NCI-H2227 treated with DMSO at 0.1 percent for 48 hours (cell line): ENCODE measurements at places on chromosomes 4 and X.

GRCh38 chr4:120355881-120356280 is 289.2 kb upstream of the MAD2L1 start:
- DNase-seq: no peak

DNA sequence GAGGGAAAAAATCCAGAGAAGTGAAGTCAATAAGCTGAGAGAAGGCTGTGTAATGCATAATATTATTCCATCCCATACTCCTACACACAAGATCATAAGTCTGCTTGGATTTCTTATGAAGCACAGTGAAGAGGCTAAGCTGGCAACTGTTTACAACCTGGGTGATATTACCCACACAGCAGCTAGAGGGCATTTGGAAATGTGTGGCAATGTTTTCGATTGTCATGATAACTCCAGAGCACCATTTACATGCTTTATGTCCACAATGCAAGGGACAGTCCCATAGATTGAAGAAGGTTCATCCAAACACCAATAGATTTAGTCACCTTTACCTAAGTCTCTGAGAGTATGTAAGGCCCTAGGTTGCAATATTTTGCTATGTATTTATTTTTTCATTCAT is 412.2 kb downstream of the PPP3CA start:
- DNase-seq: no peak

DNA sequence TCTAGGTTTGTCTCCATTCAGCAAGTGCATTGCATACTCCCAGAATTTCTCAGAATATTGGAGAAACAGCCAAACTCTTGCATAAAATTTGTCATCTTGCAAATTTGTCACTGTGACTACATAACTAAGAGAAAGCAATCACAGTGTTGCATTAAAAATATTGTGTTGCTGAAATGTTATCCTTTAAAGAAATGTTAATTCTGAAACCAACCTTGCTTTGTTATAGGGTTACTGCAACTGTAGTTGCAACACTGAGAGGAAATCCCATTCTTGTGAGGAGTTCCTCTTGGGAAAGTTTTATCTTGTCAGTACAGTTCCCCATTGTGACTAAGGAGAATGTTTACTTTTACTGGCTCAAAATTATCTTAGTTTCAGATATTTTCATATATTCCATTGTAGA is 20.9 kb downstream of the CYBB start:
- DNase-seq: no peak

DNA sequence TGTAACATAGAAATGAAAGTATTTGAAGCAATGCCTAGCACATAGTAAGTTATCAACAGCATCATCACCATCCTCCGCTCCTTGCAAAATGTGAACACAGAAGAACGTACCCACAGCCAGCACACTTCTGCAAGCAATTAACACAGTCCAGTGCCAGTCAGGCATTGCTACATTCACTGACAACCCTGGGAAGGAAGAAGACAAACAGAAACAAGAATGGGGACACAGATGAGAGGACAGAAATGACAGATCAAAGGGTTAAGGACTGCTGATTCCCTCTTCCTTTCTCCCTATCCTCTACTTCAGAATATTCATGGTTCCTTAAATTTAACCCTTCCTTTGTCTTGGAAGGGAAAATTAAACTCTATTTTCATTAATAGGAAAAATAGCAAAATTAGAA is 53.1 kb downstream of the CHM start:
- DNase-seq: no peak

DNA sequence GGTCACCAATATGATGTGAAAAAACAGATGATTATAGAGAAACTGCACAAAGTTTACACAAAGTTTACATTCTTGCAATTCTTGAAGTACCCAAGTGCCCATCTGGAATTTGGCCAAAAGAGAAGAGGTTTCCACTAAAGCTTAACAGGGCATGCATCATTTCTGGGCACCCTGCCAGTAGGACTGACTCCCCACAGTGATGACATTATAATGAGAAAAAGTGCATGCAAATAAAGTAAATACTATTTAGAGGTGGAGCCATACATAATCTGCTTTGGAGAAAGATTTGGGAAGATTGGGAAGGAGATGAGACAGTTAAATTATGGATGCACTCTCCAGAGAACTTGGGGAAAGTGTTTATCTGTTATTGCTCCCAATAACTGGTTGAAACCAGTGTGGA is 93.7 kb upstream of the TRPC3 start:
- DNase-seq: no peak

DNA sequence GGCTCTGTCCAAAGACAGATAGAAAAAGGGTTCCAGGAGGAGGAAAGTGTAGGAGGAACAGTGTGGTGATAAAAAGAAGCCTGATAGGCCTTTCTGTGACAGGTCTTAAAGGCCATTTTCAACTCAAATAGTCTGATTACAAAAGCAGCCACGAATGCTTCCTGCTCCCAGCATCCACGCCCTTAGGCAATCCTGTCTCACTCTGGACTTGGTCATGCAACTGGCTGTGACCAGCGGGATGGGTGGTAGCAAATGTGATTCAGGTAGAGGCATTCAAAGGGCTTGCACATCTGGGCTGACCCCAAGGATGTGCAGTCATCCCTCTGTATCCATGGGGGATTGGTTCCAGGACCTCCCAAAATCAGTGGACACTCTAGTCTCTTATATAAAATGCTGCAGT is 14.4 kb upstream of the SEPSECS start:
- no peak for DNase-seq

DNA sequence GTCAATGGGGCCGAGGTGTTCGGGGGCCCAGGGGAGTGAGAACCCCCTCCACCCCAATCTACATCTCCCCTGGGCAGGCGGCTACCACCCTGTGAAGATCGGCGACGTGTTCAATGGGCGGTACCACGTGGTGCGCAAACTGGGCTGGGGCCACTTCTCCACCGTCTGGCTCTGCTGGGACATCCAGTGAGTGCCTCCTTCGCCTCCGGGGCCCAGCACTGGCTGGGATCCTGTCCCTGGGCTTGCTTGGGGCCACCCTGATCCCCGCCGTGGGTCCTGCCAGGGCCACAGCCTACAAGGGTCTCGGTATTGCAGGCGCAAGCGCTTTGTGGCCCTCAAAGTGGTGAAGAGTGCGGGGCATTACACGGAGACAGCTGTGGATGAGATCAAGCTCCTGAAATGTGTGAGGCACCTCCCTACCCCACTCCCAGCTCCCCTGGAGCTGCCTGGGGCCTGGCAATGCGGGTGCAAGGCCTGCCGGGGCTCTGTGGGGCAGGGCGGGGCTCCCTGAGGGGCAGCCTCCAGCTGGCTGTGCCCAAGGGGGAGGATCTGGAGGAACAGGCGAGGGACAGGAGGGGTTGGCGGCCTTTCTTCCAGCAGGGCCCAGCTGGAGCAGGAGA is 697 bp downstream of the SRPK3 start:
- no peak for DNase-seq

DNA sequence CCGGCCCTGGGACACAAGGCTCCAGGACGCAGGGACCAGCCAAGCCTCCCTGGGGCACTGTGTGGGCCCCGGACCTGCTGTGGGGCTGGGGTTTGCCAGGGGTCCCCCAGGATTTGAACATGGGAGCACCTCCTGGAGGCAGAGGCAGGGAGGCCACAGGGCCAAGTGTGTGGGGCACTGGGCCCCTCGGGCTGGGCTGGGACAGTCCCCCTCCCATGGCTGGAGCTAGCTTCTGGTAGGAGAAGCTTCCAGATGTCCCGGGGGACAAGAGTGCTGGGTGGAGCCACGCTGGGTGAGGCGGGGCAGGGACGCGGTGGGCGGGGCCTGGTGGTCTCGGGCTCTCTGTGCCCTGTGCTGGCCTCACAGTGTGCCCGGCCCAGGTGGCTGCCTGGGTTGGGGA is 18.6 kb downstream of the FGFRL1 start:
- no peak for DNase-seq

GRCh38 chrX:140510895-140511295 is 6.0 kb upstream of the SOX3 start:
- DNase-seq: no peak

GRCh38 chr4:98838977-98839618 is 89.8 kb downstream of the EIF4E start:
- no peak for DNase-seq

DNA sequence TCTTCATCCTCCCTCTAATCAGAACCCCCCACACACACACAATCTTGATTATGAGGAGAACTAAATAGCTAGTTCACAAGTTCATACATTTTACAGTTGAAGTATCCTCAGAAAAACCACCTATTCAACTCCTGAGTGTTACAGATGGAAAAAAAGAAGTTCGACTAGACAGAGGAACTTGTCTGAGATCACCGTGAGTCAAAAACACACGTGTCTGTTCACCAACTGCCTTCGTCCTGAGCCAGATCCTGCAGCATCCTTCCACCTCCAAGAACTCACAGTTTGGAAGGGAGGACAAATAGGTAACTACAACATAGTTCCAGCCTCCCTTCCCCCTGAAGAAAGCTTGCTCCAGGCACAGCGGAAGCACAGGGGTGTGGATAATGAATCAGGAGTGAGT is 19.0 kb upstream of the IRAK1 start:
- no peak for DNase-seq

GRCh38 chr4:57091657-57092162 is 18.5 kb downstream of the IGFBP7 start:
- DNase-seq: no peak

- DNase-seq: no peak
These were observed 1479.5 kb downstream of the PCDH7 start for GRCh38 chr4:32199639-32200038.

- no peak for DNase-seq
These were observed 236.9 kb downstream of the AR start for GRCh38 chrX:67780694-67781109.

DNA sequence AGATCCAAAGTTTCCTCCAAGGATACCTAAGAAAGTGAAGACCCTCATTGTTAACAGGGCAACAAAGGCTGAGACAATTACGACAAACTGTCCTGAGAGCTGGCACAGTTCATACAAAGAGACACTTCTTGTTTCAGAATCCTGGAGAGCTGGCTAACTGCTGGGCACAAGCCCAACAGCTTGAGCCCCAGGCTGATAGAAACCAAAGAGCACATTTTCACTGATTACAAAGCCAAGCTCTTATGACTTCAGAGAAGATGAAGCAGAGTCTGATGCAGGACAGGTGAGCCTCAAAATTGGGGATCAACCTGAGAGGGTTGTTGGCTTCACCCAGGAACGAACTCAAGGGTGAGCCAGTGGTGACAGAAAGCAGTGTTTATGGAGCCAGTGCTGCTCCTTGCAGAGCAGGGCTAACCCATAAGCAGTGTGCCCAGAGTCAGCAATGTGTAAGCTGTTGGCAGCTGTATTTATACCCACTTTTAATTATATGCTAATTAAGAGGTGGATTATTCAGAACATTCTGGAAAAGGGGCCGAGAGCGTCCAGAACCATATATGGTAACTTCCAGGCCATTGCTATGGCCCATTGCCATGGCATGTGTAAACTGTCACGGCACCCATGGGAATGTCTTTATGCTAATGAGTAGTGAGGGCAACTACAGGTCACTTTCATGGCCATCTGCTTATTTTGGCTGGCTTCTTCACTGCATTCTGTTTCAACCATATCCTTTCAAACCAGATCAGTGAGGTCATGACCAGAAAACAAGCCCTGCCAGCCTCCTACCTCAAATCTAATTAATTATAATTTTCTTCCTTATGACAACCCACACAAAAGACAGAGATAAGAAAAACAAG is 183.7 kb downstream of the EVC2 start:
- no peak for DNase-seq

DNA sequence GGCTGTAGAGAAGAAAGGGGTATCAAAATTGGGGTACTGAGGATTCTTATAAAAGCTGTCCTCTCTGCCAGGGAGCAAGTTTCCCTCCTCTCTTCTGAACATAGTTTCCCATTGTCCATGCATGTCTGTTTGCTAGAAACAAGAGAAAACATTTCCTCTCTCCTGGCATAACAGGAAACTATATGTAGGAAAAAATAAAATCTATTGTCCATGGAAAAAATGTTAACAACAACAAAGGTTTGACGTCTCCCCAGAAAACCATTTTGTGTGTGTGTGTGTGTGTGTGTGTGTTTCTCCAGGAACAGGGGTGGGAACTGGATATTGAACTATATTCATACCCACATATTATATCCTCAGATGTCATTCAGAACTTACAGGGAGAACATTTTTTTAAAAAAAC is 107.2 kb downstream of the GASK1B start:
- DNase-seq: no peak

DNA sequence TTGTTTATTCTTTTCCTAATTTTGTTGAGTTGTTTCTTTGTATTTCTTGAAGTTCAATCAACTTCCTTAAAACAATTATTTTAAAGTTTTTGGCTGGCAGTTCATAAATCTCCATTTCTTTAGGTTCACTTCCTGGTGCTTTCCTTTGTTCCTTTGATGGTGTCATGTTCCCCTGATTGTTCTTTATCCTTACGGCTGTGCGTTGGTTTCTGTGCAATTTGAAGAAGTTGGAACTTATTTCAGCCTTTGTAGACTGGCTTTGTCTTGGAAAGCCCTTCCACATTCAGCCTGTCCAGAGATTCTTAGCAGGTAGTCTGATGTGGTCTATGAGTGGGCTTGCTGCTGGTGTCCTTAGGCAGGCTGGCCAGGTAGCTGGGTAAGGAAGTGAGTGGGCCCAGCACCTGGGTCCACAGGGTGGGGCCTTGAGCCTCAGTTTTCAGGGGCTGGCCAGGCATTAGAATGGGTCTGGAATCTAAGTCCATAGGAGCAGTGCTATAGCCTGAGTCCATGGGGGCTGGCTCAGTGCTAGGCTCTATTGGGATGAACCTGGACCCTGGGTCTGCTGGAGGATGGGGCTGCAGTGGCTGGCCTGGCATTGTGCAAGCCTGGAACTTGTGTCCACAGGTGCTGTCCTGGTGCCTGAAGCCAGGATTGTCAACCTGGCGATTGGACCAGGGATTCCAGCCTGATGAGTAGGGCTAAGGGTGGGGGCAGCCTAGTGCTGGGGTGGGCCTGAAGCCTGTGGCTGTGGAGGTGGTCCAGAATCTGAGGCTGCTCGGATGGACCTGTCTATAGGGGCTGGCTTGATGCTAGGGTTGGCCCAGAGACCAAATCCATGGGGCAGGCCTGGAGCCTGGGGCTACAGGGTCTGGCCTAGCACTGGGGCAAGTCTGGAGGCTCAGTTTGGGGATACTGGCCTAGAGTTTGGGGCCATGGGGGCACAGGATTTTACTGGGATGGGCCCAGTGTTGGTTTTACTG is 152.4 kb downstream of the STAG2 start:
- no peak for DNase-seq

DNA sequence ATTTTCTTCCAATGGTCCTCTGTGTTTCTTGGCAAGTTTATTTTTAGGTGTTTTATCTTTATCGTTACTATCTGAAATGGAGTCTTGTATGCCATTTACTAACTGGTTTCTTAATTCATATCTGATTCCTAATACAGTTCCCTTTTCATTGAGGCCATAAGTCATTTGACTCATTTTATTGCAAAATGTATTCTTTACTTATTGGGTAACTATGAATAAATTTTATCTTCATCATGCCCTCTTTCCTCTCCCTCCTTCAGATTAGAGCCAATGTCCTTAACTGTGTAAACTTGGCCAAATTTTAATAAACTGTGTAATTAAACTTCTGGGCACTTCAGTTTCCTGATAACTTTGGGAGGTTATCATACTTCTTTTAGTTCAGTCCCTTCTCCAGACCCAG is 19.3 kb upstream of the MSMO1 start:
- DNase-seq: no peak

DNA sequence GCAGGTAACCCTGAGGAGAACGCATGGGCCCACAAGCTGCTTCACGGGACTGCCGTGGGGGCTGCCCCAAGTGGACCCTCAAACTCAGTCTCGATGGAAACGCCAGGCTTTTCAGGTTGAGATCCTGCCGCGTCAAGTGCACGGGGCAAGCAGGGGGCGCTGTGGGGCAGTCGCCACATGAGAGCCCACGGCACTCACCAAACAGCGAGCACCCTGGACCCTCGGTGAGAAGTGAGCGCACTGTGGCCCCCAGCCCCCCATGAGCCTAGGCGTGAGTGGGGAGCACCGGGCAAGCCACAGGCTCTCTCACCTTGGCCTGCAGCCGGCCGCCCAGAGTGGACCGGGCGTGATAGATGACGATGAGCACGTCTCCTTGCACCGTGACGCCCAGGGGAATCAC is 50.9 kb upstream of the CPLX1 start:
- no peak for DNase-seq
